Tibial nerve (tissue), 4 donors: ENCODE measurements at places on chromosomes 5 and 9.

DNA sequence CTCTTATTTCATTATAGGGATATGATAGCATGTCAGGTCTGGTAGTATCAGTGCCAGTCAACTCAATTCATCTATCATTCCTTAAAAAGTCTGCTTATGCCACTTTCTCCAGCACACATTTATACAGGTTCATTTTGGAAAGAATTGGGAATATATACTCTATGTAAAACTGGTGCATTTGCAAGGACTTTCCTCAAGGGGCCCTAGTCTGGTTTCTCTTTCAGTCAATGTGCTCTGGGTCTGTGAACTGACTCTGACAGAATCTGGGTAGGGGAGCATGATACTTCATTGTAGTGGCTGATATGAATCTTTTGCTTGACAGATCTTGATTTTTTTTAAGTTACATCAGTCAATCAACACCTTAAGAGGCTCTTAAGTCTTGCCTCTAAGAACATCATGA, 313.9 kb downstream of the HTR1A start:
- DNase-seq: no peak

- DNase-seq: no peak
Observed at GRCh38 chr9:69655065-69655464, 17.1 kb downstream of the APBA1 start.

DNA sequence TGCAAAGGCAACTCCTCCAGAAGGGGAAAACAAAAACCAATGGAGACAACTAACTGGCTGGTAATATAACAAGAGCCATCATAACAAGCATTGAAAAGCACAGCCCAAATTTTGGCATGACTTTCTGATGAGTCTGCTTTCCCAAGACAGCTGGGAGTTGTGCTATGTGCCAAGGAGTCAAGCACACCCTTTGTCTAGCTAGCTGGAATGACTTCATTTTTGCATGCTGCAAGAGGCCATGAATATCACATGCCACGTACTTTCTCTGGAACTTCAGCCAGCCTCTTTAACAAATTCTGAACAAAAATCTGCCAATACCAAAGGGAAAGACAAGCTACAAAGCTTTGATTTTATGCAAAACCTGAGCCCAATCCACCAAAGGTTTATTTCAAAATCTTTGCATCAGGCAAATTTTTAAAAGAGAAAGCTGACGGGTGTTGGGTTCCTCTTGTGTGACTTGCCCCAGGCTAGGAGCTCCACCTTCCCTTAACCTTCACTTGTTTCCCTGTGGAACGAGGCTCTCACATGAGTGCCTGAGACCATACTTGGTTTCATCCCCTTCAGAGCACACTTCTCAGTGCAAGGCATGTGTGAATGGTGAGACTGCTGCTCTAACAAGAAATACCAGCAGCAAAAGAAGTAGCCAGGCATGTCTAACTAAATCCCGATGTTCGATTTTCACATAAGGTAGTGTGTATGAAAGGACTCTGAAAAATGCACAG, 47.3 kb downstream of the S1PR3 start:
- DNase-seq: peak; percentile 70

DNA sequence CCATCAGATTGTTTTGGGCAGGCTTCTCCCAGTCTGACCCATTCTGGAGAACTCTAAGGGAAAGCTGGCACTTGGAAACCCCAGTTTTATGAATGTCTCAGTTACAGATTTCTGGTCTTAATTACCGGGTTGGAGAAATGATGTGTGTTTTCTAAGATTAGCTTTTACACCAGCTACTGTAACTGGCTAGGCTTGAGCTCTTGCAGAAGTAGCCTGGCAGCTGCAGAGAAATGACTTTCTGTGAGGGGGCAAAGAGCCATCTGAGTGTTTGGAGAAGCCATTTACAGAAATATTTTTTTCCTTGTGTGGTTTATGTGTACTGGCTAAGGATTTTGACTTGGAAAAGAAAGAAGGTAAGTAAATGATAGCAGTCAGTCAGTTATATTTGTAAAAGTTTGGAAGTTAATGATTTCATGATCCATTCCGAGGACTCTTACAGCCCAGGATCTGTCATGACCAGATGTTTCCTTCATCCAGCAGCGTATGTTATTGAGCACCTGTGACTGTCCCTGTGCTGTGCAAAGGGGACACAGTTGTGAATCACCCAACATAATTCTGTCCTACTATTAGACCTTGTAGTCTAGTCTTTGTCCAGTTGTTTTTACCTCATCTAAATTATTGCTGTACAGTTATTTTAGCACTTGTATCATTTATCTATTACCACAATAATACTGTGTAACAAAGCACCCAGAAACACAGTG, 53.7 kb upstream of the GDNF start:
- no peak for DNase-seq

DNA sequence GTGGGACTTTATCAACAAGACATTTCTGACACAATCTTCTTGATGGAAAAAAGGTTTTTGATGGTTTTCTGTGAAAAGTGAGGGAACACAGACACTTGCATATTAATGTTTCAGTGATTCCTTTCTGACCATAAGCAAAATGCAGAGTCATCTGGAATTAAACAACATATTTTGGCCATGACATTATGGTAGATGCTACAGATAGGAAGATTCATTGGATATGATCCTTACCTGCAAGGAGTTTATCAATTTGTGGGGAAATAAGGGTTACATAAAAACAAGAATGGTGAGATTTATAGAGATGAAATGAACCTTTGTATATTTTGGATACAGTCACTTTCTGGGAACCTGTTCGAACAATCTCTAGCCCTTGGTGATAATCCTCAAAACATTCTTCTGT, 155.3 kb upstream of the GNA14 start:
- DNase-seq: no peak

DNA sequence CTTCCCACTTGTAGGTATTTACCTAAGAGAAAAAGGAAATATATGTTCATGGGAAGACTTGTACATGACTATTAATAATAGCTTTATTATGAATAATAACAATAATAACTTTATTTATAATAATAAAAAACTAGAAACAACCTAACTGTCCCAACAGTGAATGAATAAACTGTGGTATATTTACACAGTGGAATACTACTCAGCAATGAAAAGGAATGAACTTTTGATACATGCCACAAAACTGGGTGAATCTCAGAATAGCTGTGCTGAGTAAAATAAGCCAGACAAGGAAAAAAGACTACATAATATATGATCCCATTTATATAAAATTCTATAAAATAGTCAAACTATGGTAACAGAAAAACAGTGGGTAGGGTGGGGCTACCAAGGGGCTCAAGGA, 88.7 kb downstream of the SCAMP1 start:
- no peak for DNase-seq

DNA sequence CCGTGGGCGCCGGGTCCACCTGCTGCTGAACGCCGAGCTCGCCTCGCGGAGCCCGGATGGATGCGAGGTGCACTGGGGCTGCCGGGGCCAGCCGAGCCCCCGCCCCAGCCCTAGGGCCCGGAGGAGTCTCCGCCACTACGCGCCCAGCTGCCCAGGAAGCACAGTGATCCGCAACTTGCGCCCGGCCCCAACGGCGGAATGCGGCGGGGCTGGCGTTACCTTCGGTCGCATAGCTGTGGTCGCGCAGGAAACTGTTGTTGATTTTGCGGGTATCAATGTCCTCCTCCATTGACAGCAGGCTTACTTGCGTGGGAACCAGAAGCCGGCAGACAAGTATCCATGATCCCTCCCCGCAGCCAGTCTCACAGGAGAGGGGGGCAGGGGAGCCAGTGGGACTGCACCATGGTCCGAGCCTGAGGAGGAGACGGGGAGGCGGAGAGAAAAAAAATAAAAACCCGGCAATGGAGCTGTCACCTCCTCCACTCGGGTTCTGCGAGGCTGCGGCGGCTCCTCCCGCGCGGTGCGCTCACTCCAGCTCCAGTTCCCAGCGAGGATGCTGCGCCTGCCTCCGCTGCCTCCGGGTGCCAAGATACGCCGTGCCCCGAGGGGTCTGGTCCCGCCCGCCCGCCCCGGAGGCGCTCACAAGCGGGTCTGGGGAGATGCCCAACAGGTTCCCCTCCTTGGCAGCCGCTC, 628 bp downstream of the PPP2R2B start:
- DNase-seq: no peak

GRCh38 chr9:125425170-125425897, 163.7 kb downstream of the GAPVD1 start:
- DNase-seq: no peak

DNA sequence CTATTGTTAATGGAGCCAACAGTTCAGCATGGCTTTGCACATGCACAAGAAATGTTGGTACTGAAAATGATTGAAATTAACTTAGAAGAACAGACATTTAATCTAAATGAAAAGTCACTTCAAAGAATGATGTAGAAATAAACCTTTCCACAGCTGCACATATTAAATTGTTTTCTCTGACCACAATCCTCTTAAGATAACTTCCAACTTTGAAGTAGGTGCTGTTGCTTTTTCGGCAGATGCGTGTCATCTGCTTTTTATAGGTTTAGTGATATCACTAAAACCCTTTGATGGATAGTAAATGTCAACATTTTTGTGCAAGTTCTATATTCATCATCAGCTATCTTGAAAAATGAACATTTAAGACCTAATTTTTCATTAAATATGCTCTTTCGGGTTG, 25.3 kb upstream of the SLC1A3 start:
- DNase-seq: no peak

GRCh38 chr9:122059214-122059954, 33.7 kb downstream of the TTLL11 start:
- DNase-seq: no peak

- DNase-seq: peak; percentile 17
Observed at GRCh38 chr5:40628407-40628806, 51.3 kb upstream of the PTGER4 start.

GRCh38 chr5:56813302-56813701, 2.0 kb upstream of the MAP3K1 start:
- DNase-seq: no peak

GRCh38 chr9:37398464-37399025, 24.0 kb upstream of the GRHPR start:
- DNase-seq: no peak

- peak; percentile 53 for DNase-seq
Observed at GRCh38 chr5:179763215-179763945, 30.4 kb upstream of the LTC4S start.

DNA sequence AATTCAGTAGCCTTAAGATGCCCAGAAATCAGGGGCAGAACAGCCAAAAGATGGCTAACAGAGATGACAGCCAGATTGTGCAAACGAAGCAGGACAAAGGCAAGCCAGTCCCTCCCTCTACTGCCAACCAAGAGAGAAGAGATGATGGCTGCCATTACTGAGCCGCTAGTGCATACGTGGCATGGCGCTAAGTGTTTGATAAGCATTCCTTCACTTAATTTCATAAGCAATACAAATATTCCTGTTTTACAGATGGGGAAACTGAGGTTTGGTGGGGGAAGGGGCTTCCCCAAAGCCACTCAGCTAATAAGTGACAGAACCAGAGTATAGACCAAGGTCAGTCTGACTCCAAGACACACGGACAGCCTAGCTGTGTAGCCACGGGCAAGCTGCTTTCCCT, 44.1 kb downstream of the STK10 start:
- DNase-seq: no peak
